ENCODE measurements at places on chromosomes 4 and X.

- no peak for DNase-seq
Measured at GRCh38 chrX:109614951-109615350, 10.0 kb downstream of the KCNE5 start.

DNA sequence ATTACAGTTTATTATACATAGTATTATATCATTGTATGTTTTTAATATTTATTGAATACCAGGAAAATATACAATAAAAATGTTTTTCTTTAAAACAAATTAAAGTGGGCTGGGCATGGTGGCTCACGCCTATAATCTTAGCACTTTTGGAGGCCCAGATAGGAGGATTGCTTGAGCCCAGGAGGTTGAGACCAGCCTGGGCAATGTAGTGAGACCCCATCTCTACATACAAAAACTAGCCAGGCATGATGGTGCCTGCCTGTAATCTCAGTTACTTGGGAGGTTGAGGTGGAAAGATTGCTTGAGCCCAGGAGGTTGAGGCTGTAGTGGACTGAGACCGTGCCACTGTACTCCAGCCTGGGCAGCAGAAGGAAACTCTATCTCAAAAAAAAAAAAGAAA lies 38.3 kb upstream of the PDS5A start:
- no peak for DNase-seq

DNA sequence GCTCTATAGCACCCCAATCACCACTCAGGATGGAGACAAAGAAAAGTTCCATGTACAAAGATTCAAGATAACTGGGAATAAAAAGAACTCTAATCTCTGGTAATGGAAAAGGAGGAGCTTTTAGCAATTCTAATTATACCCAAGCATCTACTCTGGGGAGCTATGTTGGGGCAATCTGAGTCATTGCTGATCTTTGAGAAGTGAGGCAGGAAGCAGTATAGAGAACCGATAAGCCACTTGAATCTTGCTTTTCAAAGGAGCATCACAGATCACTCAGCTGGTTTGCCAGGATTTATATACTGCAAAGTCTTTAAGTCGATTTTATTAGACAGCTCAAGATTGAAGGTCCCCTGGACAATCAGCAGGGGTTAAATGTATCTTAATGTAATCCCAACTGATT lies 220.0 kb downstream of the ENOX2 start:
- no peak for DNase-seq

- peak; percentile 71 for DNase-seq
Measured at GRCh38 chr4:77819404-77819842, 255 bp upstream of the CNOT6L start.

DNA sequence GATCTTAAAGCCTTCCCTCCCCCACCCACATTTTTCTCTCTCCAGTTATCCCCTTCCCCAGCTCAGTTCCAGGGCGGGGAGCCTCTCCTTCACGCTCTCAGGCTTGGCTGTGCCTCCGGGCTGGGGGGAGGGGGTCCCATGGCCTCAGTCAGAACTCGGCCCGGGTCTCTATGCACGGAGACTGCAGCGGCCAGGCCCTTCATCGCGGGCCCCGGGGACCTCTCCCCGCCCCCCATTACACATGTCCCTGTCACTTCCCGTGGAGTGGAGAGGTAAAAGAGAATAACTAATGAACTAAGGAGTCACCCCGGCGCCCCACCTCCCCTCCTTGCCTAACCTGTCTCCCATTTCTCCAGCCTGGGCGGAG lies 838 bp upstream of the PRICKLE3 start:
- DNase-seq: no peak

GRCh38 chr4:141548791-141549190 lies 87.6 kb upstream of the IL15 start:
- DNase-seq: no peak

GRCh38 chr4:87053176-87053658 lies 118.4 kb downstream of the AFF1 start:
- no peak for DNase-seq

DNA sequence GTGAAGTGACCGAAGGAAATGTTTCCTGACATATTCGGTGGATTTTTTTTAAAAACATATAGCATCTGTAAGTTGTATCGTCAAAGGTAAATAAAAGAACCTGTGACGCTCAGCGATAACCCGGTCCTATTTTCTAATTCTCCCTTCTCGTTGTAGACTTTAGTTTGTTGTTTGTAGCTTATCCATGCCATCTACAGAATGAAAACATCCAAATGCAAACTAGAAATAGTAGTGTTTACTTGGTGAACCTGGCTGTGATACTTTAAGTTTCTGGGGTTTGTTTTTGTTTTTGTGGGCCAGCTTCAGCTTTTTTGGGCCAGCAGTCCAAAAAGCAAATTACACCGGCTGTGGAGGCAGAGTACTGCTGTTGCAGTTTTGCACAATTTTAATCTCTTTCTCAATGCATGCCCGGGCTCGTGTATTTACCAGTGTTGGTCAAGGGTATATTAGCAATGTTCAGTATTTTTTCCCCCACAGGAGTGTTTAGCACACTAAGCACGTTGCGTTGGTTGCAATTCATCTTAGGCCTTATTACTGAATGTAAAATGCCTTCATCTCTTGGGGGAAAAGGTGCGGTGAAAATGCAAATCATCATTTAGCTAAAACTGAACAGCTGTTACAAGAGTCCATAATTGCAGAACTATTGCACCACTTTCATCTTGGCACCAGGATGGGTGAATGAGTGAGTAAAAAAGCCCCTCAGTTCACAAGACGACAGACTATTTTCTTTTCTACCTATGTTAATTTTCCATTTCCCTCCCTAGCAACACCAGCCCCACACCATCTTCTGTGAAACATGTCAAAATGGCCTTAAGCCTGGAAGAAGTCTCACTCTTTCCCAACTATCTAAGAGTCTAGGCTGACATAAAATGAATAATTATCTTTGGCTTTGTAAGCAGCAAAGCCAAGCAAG lies 1.7 kb upstream of the CNOT6L start:
- no peak for DNase-seq

DNA sequence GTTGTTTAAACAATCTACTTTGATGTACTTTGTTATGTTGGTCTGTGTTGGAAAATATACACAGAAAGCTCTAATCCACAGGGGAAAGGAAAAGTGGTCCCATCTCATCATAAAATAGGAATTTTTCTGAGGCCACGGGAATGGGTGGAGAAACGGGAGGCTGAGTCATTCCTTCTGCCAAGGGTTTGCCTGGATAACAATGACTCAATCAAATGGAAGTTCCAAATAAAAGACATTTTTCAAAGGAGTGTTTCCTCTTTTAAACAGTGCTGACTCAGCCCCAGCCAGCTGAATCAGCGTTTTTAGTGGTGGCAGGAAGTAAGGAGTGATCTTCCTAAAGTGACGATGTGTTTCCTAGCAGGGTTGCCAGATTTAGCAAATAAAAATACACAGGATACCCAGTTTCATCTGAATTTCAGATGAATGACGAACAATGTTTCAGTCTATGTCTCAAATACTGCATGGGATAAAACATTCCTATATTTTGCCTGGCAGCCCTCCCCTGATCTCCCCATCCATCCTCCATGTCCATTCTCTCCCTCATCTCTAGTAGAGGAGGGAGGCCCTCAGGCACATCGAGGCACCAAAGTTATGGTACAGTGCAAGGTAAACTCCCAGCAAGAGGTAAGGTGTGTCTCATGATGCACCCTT lies 345.4 kb upstream of the GATB start:
- no peak for DNase-seq

DNA sequence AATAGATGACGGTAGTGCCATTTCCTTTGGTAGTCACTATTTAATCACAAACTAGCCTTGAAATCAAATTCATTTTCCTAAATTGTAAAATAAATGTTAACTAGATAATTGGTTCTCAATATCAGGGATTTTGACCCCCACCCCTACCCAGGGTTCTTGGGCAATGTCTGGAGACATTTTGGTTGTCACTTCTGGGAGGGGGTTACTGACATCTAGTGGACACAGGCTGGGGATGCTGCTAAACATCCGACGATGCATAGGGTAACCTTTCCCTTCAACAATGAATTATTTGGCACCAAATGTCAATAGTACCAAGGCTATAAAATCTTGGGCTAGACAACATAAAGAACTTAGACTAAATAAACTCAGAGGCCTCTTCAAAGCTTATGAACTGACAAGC lies 285.8 kb upstream of the TRPC5 start:
- DNase-seq: no peak

GRCh38 chrX:138930583-138930945 lies 219.0 kb upstream of the FGF13 start:
- DNase-seq: no peak

DNA sequence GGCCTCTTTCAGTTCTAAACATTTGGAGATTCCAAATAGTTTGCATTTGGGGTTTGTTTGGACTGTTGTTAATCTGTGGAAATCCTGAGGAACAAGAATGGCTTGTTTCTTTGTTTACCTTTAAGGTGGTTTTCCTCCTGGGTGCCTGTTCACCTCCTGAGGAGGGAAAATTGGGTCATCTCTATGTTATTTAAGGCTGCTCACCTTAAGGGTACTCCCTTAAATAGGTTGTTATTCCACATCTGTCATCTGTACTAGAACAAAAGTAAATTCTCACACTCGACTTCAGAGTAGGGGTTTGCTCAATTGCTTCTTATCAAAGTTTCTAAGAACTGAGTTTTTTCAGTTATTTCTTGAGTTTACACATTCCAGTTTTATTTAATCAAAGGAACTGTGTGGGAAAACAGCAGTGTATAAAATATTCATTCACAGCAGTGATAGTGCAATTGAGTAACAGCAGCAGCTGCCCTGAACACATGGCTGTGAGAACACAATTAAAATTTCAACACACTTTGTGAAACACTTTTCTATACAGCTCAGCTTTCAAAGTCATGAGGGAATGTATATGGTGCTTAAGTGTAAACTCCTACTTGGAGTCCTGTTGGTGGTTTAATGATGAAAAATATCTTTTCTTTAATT lies 238.5 kb upstream of the PGRMC2 start:
- DNase-seq: no peak

DNA sequence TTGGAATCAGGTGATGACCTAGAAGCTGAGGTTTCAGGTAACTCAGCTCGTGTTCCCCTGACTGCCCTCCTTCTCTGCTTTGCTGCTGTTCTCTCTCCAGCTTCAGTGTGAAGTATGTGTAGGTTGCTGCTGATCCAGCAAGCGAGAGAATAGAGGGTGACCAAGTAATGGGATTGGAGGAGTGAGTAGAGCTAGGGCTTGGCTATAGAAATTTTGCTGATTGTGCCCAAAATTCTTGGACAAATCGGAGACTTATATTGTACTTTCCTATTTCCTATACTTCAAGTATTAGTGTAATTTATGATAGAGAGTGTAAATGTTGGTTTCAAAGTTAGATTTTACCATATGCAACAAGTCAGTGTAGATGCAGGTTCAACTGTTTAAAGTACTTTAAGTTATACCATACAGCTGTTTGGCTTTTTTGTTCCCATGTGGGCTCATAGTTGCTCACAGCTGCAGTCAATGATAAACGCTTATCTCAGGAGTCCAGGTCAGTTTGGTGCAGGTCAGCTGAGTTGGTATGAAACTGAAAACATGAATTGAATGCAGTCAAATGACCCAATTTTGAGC lies 48.0 kb downstream of the RAPGEF2 start:
- DNase-seq: no peak

DNA sequence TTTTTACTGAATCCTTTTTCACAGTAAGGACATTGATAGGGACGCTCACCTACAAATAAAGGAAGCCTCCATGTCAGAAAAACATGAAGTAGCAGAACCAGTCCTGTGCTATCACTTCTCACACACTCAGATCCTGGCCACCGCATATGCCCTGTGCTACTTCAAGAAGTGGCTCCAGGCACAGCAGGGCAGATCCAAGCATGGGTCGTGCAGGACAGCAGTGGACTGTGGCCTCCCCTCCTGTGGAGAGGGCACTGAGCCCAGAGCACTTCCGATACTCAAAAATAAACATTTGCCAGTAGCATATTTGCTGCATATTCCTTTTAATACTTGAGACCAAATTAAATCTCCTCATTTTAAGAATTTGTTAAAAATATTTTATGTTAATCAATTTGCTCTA lies 167.9 kb downstream of the PRDM5 start:
- DNase-seq: no peak

DNA sequence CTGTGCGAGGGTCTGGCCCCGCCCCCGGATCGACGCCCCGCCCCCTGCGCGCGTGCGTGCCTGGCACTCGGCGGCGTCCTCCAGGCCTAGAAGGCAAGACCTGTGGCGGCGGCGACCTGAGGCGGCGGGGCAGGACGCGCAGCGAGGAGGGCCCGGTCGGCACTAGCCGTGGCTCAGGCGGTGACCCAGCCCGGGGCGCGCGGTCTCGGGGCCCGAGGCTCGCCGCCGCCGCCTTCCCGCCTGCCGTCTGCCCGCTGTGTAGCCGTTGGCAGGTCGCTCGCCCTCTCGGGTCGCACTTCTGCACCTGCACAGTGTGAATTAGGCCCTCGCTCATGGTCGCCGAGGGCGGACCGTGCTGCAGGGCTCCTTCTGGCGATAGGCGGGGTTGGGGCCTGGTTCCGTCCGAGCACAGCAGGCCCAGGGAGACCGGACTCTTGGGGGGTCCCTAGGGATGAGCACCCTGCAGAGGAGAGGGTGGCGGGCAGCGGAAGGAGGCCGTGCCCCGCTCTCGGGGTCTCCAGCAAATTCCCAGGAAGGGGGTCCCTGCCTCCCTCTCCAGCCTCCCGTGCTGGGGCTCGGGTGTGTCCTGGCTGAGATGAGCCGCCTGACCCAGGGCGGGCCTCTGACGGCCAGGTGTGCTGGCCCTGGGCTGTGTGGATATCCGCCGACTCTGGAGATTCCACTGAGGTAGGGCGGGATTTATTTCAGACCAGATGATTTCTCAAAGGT lies 557 bp upstream of the FAM53A start:
- no peak for DNase-seq

DNA sequence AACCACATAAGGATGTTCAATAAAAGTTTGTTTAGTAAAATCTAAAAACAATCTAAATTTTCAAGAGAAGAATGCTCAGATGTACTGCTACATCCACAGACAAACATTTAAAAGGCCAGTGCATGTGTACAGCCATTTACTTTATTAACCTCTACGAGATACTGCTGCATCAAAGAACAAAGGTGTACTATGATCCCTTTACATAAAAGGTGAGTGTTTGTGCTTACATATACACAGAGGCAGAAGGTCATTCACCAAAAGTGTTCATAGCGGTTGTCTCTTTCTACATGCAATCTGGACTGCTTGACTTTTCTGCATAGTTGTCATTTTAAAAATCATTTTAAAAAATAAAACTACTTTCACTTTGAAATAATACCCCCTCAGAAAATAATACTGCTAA lies 81.7 kb downstream of the AFAP1 start:
- DNase-seq: no peak

DNA sequence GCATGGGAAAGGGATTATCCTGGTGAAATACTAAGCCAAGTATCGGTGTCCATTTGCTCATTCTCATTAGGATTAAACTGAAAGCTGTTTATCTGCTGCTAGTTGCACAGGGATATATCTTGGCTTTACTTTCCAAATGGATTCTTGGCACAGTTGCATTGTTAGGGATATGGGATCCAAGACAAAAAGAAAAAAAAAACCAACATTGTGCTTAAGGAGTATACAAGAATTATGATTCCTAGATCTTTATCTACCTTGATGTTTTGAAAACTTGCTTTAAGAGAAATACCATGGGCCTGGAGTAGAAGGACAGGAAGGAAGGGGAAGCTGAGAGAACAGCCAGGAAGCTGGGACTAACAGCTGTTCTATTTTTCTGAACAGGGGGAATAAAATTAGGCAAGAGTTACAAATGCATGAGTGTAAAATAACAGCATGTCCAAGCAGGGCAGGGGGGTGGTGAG lies 107.6 kb downstream of the ATXN3L start:
- no peak for DNase-seq

GRCh38 chr4:95102162-95102790 lies 344.5 kb downstream of the BMPR1B start:
- no peak for DNase-seq

- no peak for DNase-seq
Measured at GRCh38 chr4:187302457-187303150, 578.9 kb upstream of the FAT1 start.

- no peak for DNase-seq
Measured at GRCh38 chrX:136260776-136261175, 9.6 kb upstream of the MAP7D3 start.
